ENCODE measurements at places on chromosomes 1 and 21.
A peak's percentile ranks its signal among the peaks of the same experiment; 100 is the strongest.

- no peak for DNase-seq
These were observed 9.6 kb upstream of the ADARB1 start for GRCh38 chr21:45064618-45065399.

DNA sequence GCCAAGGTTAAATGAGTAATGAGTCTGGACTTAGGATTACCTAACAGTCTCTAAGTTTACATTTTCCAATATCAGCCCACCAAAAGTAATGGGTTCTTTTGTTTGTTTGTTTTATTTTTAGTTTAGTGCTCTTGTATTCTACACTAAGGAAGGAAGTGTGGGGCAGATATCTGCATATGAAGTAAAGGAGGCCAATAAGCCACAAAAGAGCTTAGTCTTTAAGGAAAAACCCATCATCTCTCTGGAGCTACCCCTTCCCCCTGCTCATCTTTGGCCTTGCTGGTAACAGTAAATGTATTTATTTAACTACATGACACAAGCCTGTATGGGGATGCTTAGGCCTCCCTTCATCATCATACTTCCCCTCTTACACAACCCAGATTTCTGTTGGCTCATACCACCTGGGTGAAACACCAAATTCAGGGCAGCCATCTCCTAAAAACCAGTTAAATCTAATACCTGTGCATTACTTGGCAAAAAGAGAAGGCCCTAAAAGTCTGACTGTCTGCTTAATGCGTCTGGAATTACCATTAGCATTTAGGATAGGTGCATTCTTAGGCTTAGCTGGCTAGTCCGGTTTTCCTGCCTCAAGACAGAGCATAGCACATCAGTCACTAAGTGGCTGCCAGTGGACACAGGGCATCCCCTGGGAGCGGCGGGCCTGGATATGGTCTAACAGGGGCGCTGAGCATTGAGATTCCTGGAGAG lies 96.8 kb upstream of the ADGRL2 start:
- no peak for DNase-seq

GRCh38 chr1:219045246-219045645 lies 128.4 kb upstream of the LYPLAL1 start:
- DNase-seq: no peak

GRCh38 chr1:77783141-77783540 lies 3.7 kb downstream of the MIGA1 start:
- no peak for DNase-seq

DNA sequence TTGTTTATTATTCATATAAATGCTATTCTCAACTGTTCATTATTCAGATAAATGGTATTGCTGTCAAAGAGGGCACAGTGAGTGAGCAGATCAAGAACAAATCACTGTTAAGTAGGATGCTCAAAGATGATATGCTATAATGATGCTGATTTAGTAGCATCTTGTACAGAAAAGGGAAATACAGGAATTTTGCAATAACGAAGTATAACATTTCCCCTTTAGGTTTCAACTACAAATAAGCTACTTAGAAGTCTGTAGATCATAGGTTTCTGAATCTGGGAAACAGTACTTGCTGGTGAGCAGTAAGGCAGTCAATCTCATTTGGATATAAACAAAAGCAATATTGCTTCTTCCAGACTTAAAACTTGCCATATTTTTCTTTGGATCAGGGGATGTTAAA lies 27.3 kb upstream of the RCOR3 start:
- no peak for DNase-seq

GRCh38 chr1:57741521-57741920 lies 317.7 kb upstream of the DAB1 start:
- no peak for DNase-seq

GRCh38 chr1:14136152-14136763 lies 436.3 kb downstream of the PRDM2 start:
- no peak for DNase-seq

- DNase-seq: no peak
These were observed 8.0 kb upstream of the RLF start for GRCh38 chr1:40153073-40153770.

GRCh38 chr1:235913311-235913710 lies 46.6 kb upstream of the LYST start:
- no peak for DNase-seq

DNA sequence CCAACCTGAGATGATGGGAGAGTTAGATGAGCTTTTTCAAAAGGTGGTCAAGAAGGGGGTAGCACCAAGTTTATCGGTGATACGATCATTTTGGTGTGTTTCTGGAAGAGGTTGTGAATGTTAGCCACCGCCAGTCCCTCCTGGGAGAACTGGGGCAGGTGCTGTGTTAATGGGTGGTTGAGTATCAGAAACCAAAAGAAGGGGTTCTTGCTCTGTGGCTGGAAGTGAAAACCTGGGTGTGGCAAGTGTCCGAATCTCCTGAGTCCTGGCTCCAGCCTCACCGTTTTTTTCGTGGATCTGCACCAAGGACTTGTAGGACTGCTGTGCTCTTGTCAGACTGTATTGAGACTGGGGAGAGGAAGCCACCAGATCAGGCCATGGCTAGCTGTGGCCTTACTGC lies 7.8 kb downstream of the UBE2Q1 start:
- DNase-seq: no peak

DNA sequence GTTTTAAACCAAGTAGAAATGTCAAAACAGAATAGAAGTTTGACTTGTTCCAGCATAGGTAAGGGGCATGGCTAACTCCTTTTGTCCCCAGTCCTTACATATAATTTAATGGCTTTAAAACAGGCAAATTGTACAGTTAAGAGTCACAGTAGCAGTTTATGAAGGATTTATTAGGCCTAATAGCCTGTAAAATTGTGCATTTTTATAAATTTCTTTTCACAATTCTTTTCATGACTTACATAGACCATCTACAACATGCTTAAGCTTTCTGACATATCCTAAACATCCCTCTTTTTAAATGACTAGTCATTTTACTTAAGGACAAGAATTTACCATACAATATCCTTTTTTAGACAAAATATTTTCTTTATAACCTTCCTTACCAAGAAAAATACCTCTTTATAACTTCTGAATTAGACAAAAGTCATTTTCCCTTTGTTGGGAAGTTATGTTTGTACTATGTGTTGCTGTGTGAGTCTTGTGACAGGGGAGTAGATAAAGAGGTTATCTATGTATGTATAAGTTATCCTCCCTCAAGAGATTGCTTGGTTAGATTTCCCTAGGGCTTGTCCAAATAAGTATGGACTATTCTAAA lies 34.5 kb upstream of the SLC5A9 start:
- no peak for DNase-seq

DNA sequence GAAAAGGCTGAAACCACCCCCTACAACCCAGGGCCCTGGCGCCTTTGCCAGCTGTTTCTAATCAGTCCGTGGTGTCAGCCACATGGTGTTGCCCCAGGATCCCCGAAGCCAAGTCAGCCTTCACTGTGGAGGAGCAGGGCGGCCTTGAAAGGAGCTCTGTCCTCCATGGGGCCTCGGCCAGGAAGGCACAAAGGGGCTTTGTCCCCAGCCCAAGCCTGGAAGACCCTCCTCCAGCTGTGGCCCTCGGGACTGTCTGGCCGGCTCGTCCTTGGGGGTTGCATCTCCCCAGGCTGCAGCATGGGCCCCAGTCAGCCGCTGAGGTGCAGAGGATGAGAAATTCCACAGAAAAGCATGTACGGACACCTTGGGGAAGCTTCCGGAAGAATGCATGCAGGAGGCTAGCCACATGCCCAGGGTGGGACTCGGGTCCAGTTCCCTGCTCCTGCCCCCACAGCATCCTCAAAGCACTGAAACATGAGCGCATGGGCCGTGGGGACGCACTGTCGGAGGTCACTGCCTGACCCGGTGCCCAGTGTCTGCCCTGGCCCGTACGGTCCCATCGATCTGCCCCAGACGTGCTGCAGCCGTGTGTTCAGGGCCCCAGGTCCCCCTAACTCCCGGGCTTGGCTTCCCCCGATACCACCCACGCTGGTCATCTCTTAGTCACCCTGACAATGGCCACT lies 38.6 kb upstream of the POFUT2 start:
- DNase-seq: peak; percentile 36

GRCh38 chr1:119783354-119784185 lies 14.9 kb upstream of the HMGCS2 start:
- DNase-seq: no peak

GRCh38 chr1:23466423-23466989 lies 17.5 kb downstream of the ASAP3 start:
- DNase-seq: peak; percentile 50

DNA sequence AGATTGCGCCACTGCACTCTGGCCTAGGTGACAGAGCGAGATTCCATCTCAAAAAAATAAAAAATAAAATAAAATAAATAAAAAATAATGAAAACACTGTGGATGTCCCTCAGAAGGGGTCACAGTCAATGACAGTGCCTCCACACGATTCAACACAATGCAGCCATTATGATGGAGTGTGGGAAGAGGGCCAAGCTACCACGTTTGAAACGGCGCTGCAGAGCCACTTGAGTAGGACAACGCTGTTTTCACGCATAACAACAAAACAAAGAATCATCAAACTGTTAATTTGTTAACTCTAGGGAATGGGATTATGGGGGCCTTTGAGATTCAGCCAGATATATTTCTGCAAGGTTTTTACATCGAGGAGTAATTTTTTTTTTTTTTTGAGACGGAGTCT lies 36.5 kb downstream of the NKAIN1 start:
- peak; percentile 26 for DNase-seq

GRCh38 chr1:30028283-30028682 lies 695.1 kb downstream of the MATN1 start:
- no peak for DNase-seq

Data from posterior cingulate gyrus (tissue), 11 donors.